Activated naive CD8-positive, alpha-beta T cell treated with anti-CD3 and anti-CD28 coated beads, Interleukin-2, amount 10 ng/mL, durations not matched to agents 7 days and 5 days (primary cell): ENCODE measurements at places on chromosomes 16 and 17.

DNA sequence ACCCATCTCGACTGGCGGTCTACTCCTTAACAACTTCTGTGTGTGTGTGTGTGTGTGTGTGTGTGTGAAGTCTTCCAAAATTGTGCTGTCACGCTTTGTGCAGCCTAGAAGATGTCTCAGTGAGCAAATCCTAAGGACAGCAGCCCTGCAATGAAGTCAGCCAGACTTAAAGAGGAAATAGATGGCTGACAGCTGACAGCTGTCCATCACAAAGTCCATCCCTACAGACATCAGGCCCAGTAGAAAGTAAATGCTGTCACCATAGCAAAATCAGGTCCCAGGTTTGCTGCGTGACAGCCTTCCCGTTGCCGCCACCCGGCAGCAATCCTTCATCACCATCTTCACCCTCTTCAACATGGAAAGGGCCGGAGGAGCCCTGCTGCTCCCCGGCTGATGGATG, 416.0 kb downstream of the SOX9 start:
- no peaks in the 10 kb centered on the region for H3K4me1 ChIP-seq
- H3K27me3 ChIP-seq = peaks cover 13% of the 10 kb centered on the region
- no peak overlapping the region for H3K27ac ChIP-seq

- no peak overlapping the region for H3K27ac ChIP-seq
- no peak overlapping the region for H3K4me3 ChIP-seq
- H3K27me3 ChIP-seq = no peaks in the 10 kb centered on the region
- no peak for DNase-seq
Observed at GRCh38 chr17:10614536-10615155, 42.5 kb downstream of the MYH3 start.

- H3K4me1 ChIP-seq = peaks cover 31% of the 10 kb centered on the region
- peak overlapping the region; percentile 2 for H3K27ac ChIP-seq
- H3K36me3 ChIP-seq = peaks cover 30% of the 10 kb centered on the region
- no peak for DNase-seq
- no peak overlapping the region for H3K4me3 ChIP-seq
Observed at GRCh38 chr17:40290629-40291280, 3.1 kb downstream of the CDC6 start.

- no peak overlapping the region for H3K27ac ChIP-seq
- no peak for DNase-seq
Observed at GRCh38 chr17:81222620-81222905, 202 bp downstream of the CEP131 start.

GRCh38 chr16:59759296-59759695, 1025.2 kb upstream of the GOT2 start:
- H3K36me3 ChIP-seq = no peaks in the 10 kb centered on the region
- no peaks in the 10 kb centered on the region for H3K4me1 ChIP-seq
- no peak overlapping the region for H3K27ac ChIP-seq
- DNase-seq = no peak
- H3K4me3 ChIP-seq = no peak overlapping the region
